ENCODE measurements at places on chromosomes 1 and 21.

- DNase-seq, result no peak
These were observed 89.8 kb downstream of the DHRS3 start for GRCh38 chr1:12528021-12528852.

GRCh38 chr1:26378088-26378878 lies 5.7 kb upstream of the ZNF683 start:
- DNase-seq, result peak; percentile 85

DNA sequence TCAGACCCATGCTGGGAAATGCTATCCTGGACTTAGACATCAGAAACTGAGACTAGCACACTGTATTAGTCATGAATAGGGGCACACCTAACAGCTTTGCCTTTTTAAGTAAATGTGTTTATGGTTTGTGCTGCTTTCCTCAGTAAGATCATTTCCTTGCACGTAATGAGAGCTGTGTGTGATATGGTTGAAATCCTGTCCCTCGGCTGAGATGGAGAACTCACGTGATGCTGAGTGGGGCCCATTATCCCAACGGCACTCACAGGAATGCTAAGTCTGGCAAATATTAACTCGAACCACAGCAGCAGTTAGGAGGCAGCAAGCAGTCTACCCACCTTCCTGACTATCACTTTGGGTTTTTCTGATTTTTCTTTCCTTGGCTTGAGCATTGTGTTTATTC lies 38.2 kb downstream of the BCL9 start:
- DNase-seq, result peak; percentile 11

GRCh38 chr1:53450225-53450624 lies 9.0 kb upstream of the DMRTB1 start:
- no peak for DNase-seq

GRCh38 chr1:11851180-11851579 lies 3.6 kb upstream of the NPPA start:
- DNase-seq, result no peak

DNA sequence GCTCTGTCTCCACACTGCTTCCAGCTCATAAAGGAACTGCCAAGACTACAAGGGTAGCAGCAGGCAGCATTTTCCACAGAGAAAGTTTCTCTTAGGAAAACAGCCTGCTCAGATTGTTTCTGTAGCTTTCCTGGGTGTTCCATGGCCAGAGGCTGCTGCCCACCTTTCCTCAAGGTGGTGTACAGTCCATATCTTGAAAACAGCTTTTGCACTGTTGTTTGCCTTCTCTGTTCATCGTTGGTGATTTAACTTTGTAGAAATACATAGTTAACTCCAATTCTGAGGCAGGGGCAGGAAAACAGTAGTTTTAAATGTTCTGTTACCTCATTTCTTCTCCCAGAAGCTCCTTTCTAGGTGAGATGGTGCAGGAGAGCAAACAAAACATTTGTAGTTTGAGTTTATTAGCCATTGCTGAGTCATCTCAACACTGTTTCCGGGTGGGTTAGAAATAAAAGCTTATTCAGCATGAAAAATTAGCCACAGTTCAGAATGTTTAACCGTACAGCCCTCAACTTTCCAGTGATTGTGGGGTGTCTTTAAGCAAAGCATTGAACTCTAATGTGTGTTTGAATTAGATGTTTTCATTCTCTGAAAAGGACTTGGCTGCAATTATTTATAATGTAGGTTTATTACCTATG lies 41.7 kb downstream of the DIP2A start:
- DNase-seq, result no peak

GRCh38 chr1:55071477-55071876 lies 32.1 kb downstream of the PCSK9 start:
- DNase-seq, result no peak

GRCh38 chr1:26743426-26744059 lies 44.2 kb upstream of the PIGV start:
- no peak for DNase-seq

All from CD8-positive, alpha-beta T cell (primary cell).